ENCODE measurements at places on chromosomes 1 and 21.

- DNase-seq, result no peak
Observed at GRCh38 chr1:240515505-240515904, 96.5 kb downstream of the GREM2 start.

GRCh38 chr21:27572696-27573095, 605.8 kb upstream of the ADAMTS5 start:
- no peak for DNase-seq

DNA sequence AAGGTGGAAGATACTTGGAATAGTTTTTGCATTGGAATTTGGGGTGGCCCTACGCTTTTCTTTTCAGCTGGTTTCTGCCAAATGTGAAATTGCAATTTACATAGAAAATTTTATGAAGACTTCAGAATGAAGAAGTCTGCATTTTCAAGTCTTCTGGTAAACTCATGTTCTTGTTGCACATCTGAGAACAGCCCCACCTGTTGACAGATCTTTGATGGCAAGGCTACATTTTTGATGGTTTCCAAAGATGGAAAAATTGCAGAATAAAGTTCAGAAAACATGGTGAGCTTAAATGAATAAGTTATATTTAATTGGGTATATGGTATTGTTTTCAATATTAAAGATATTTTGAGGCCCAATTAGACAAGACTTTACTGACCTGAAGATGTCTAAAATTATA, 25.4 kb downstream of the OLFM3 start:
- no peak for DNase-seq

- DNase-seq, result no peak
Observed at GRCh38 chr1:170686291-170686690, 22.4 kb downstream of the PRRX1 start.

DNA sequence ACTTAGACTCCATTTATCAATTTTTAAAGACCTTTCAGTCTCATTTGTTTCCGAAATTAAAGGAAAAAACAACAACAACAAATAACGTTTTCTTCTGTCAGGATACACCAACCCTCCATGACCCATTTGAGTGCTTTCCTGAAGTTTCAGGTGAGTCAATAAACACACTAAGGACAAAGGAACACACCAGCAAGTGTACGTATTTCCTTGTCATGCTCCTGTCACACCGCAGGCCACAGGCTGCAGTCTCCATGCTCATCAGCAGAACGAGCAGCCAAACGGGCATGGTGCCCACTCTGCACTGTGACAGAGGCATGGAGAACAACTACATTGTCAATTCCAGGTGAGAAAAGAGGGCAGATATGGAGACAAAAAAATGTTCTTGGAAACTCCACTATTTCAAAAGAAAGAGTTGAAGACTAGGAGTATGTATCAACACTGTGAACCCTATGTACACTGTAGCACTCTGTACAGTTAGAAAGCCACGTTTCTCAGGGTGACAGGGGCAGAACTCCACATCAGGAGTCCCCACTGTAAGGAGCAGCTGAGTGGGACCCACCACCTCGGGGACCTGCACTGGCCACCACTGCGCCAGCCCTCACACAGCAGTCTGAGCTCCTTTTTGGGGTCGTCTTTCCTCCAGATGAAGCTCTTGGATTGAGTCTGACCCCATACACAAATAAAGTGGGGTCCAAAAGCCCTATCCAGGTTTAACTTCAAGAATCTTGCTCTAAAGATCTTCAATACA, 2.6 kb downstream of the PTTG1IP start:
- no peak for DNase-seq

- DNase-seq, result no peak
Observed at GRCh38 chr1:27509127-27510080, 19.4 kb upstream of the WASF2 start.

DNA sequence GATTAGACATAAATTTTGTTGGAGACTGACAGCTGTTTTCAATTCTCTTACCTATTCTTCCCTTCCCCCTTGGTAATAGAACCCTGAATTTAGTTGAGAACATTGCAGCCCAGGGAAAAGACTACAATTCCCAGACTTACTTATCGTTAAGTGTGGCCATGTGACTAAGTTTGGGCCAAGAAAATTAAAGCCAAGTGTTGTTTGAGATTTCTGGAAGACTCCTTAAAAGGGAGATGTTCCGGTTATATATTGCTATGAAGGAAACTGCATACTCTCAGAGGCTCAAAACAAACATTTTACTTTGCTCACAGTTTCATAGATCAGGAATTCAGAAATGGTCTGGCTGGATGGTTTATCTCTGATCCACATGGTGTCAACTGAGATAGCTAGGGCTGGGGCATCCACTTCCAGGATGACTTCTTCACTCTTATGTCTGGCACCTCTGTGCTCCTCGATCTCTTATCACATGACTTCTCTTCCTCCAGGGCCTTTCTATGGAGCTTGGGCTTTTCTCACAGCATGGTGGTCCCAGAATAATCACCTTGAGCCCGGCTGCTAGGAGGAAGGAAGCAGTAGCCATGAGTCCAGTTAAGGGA, 22.4 kb upstream of the CD34 start:
- no peak for DNase-seq

GRCh38 chr1:171484760-171485374, 463 bp upstream of the PRRC2C start:
- no peak for DNase-seq

GRCh38 chr1:18599086-18599485, 31.6 kb upstream of the PAX7 start:
- no peak for DNase-seq

- DNase-seq, result no peak
Observed at GRCh38 chr1:204992998-204993314, 50.1 kb upstream of the CNTN2 start.

GRCh38 chr21:38942748-38943211, 137.1 kb downstream of the ETS2 start:
- no peak for DNase-seq

GRCh38 chr1:7510389-7510931, 260.6 kb upstream of the VAMP3 start:
- DNase-seq, result no peak

DNA sequence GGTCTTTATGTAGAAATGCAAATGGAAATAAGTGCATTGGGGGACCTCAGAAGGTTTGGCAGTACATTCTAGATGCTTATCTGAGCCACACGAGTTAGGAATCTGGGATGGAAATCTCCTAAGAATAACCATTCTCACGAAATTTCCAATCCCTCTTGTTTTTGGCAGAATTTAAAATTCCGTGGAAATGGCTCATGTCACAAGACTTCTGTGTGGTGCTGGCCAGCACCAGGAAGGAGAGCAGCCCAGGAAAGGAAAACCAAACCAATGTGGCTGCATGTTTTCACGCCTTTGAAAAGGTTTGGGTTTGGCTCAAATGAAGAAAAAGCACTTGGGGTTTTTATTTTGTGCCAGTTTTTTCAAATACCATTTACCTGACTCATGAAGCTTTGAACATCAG, 80.1 kb upstream of the KCNK2 start:
- DNase-seq, result no peak

DNA sequence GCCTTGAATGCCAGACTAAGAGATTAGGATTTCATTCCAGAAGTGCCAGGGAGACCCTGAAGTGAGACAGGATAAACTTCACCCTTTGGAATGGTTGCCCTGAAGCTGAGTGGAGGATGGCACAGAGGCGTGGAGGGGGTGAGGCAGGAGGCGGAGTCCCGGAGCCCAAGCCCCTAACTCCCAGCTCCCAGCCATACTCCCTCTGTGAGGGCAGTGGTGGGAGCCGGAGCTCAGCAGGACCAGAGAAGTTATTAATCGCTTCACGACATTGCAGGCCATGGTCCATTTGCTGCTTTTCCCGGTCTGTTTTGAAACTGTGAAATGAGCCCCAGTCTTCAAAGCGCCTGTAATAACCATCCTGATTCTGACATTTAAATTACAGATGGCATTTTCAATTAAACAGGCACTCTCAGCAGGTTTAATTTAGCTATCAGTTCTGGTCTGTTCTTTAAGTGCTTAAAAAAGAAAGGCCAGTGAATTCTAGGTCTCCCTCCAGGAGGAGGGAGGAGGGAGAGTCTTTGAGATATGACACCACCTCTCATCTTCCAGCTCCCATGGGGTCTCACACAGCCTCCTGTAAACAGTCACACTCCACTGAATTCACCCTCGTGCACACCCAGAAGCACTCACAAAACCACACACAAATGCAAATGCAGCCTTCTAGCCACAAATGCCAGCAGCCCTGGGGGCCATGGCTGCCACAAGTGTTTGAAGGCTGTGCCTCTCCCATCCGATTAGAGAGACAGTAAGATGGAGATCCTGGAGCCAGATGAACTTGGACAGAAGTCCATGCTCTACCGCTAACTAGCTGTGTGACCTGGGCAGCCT, 19.6 kb downstream of the FBXO2 start:
- no peak for DNase-seq

DNA sequence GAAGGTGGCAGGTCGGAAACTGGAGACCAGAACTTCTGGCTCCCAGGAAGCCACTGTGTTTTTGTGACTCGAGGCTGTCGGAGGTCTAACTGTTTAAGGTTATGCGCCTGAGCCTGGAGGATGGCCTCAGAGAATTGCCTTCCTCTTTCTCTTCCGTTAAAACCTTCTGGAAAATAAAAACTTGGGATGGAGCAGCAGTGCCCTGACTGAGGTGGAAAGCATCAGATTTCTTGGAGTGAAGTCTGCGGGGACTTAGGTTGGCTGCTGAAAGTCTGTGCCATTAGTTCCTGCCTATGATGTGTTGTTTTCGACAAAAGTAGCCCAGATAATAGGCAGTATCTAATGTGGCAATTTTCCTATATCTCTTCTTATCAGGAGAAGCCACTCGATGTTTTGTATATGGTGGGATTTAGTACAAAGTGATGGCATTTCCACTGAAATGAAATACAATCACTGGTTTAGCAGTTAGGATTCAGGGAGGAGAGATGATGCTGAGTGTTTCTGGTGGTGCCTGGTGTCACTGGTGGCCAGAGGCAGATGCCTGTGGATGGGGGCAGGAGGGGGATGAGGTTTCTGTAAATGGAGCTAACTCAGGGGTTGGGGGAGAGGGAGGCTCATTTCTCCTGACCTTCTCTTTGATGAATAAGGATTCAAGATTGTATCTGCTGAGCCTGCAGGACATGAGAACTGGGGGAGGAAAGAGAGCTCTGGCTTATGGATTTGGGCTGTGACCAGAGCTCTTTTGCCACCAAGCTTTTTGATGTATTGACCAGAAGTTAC, 150.8 kb downstream of the CAMTA1 start:
- DNase-seq, result no peak

GRCh38 chr1:181081395-181081794, 7.1 kb upstream of the IER5 start:
- no peak for DNase-seq

DNA sequence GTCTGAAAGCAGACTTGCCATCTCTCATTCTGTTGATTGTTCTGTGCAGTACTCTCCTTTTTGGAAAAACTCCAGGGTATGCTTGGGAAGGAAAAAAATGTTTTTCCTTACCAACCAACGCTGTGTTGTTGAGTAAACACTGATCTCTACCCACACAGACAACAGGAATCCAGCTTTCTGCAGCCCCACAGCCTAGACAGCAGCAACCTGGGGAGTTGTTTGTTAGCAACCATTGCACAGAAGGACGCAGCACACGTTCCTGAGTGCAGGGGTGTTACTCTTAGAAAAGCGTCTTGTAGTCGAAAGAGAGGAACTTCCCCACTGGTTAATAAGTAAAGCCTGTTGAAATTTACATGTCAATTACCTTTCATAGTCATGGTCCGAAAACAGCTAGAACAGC, 56.6 kb downstream of the SMYD2 start:
- no peak for DNase-seq

GRCh38 chr1:109388884-109389637, 8.7 kb downstream of the SORT1 start:
- DNase-seq, result no peak

GRCh38 chr1:69441496-69441895, 126.2 kb upstream of the LRRC7 start:
- DNase-seq, result no peak

DNA sequence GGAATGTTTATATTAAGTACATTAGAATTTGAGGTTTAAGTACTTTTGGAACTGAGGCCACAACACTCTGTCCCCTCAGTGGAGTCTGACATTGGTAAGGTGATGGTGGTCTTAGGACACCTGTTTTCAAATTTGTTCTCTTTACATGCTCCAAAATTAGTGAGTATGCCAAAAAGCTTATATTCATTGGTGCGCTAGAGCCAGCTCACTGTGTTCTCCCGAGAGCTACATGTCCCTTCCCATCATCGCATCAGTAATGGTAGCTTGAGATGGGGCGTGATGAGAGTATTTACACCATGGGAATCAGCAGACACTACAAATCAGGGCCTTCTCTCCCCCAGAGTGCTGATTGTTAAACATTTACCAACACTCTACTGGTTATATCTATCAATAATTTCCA, 19.5 kb downstream of the ETS2 start:
- no peak for DNase-seq

GRCh38 chr21:42627527-42628289, 25.7 kb upstream of the PDE9A start:
- DNase-seq, result no peak

- DNase-seq, result no peak
Observed at GRCh38 chr1:27176323-27176722, 21.4 kb upstream of the SLC9A1 start.

DNA sequence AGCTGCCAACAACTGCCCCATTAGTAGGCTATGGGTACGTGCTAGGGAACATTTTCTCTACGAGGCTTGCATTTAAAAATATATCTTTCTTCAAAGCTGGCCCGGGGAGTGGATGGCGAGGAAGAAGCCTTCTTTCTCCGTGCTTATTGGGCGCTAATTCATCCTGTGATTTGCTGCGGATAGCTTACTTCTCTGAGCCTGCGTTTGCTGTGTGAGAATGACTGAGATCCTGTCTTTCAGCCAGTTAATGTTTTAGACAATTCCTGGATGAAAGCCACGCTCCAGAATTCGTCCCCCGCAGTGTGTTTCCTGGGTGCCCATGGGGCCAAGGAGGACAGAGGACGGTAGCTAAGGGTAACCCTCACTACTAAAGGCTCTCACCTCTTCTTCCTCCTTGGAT, 57.8 kb upstream of the TARBP1 start:
- no peak for DNase-seq

- DNase-seq, result no peak
Observed at GRCh38 chr1:248858096-248858890, 592 bp downstream of the ZNF692 start.

- no peak for DNase-seq
Observed at GRCh38 chr1:23369335-23370013, at the start of gene ZNF436. Gene ZNF436 (minus strand): TSS chr1:23369836. CDS start chr1:23368005, 1,831 bp downstream.

DNA sequence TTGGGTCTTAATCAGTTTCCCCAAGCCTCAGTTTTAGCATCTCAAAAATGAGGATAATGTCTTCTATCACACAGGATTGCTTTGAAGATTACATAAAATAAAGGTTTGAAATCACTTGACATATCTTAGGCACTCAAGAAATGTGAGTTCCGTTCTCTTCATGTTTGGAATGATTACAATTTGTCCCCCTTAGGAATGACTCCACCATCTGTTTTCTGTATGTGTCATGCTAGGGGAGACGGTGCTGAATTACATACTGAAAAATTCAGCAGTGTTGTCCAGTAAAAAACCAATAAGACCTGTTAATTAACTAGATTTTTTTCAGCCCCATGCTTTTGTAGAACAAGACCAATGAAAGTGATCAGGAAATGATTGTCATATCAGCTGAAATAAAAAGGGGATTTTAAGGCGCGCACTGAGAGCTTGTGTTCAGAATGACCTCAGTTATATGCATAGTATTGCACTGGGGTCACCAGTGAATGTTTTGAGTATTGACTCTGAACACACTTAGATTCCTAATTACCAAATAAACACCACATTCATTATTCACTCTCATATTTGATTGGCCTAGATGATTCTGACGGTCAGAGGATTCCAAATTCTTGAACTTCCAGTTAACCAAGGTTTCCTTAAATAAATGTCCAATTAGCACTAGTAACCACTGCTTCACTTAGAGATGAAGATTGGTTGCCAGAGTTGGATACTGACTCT, 114.5 kb upstream of the KCNK2 start:
- no peak for DNase-seq

- DNase-seq, result no peak
Observed at GRCh38 chr1:84505493-84506001, 639 bp upstream of the SPATA1 start.

All from activated CD8-positive, alpha-beta memory T cell treated with anti-CD3 and anti-CD28 coated beads for 4 hours (primary cell).